ENCODE measurements at places on chromosomes 7 and 10.

- DNase-seq = no peak
Measured at GRCh38 chr7:140375892-140376730, 22.2 kb downstream of the SLC37A3 start.

DNA sequence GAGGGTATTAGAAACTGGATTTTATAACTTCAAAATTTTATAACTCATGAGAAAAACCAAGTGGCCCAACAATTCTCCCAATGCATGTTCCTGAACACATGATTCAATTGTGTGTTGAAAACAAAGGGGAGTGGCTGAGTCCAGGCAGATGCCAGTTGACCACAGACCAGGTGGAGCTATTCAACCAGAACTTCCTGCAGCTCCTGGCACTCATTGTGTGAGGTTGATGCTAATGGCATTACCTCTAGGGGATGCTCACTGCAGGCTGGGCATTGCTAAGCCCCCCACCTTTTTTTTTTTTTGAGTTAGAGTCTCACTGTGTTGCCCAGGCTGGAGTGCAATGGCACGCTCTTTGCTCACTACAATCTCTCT, 20.3 kb downstream of the MYOF start:
- no peak for DNase-seq

DNA sequence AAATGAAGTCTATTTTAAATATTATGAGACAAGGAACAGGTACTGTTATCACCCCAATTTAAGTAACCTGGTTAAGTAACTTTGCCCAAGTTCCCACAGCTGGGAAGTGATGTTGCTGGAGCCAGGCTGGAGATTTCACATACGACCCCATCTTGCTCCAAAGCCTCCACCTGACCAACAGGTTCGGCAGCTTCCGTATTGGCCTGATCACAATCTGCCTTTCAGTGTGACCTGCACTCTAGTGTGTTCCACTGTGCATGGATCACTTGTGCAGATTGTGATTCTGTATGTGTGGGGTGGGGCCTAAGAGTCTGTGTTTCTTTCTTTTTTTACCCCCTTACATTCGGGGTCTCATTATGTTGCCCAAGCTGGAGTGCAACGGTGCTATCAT, 66.1 kb downstream of the PRTFDC1 start:
- no peak for DNase-seq

DNA sequence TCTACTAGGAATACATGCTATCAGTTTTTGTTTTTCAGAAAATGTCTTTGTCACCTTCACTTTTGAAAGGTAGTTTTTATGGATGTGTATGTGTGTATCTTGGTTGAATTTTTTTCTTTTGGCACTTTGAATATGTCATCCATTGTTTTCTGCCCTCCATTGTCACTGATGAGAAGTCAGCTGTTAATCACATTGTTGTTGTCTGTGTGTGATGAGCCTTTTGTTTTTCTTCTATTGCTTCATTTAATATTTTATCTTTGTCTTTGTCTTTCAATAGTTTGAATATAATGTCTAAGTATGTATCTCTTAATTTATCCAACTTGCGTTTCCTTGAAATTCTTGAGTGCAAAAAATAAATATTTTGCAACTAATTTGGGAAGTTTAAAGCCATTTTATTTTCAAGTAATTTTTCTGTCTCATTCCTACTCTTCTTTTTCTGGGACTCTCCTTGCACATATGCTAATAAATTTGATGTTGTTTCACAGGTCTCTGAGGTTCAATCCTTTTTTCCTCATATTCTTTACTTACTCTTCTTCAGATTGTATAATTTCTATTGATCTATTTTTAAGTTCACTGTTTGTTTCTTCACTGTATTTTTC, 546.9 kb upstream of the GHITM start:
- DNase-seq = no peak

GRCh38 chr7:28005847-28006231, 174.8 kb downstream of the JAZF1 start:
- no peak for DNase-seq

- DNase-seq = no peak
Measured at GRCh38 chr10:100725071-100725471, 20.3 kb upstream of the PAX2 start.
